Kidney (tissue), 22 donors: ENCODE measurements at places on chromosomes 1 and 21. TPM values are rescaled to one million over a fixed set of nuclear protein-coding genes. Genes with fewer than 3 reads are reported as not detected.

- no peaks in the 10 kb centered on the region for H3K27me3 ChIP-seq
- DNase-seq, result no peak
- H3K27ac ChIP-seq, result no peak overlapping the region
- H3K4me3 ChIP-seq, result no peak overlapping the region
- no peaks in the 10 kb centered on the region for H3K36me3 ChIP-seq
- no peaks in the 10 kb centered on the region for H3K4me1 ChIP-seq
Measured at GRCh38 chr1:185412385-185413087, 95.5 kb upstream of the IVNS1ABP start.

Gene NR1I3
- not detected for total RNA-seq

GRCh38 chr1:115222616-115223402 is 115.2 kb downstream of the NGF start:
- H3K27me3 ChIP-seq, result no peaks in the 10 kb centered on the region
- no peak overlapping the region for H3K4me3 ChIP-seq
- no peak for DNase-seq
- no peaks in the 10 kb centered on the region for H3K36me3 ChIP-seq

DNA sequence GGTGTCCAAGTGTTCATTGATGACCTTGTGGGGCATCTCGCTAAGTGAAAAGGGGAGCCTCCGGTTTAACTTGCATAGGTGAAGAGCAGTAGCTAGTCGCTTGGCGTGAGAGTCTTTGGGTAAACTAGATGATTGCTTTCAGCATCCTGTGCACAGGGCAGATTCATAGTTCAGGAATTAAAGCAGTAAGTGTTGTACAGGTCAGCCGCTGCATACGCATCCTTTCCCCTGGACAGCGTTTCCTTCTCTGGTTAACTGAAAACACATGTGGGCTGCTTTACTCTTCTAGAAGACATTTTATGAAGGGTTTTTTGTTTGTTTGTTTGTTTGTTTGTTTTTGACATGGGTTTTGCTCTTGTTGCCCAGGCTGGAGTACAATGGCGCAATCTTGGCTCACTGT is 12.1 kb downstream of the NDUFV3 start:
- no peak overlapping the region for H3K27ac ChIP-seq
- H3K4me3 ChIP-seq, result no peak overlapping the region
- no peaks in the 10 kb centered on the region for H3K4me1 ChIP-seq
- no peaks in the 10 kb centered on the region for H3K27me3 ChIP-seq

DNA sequence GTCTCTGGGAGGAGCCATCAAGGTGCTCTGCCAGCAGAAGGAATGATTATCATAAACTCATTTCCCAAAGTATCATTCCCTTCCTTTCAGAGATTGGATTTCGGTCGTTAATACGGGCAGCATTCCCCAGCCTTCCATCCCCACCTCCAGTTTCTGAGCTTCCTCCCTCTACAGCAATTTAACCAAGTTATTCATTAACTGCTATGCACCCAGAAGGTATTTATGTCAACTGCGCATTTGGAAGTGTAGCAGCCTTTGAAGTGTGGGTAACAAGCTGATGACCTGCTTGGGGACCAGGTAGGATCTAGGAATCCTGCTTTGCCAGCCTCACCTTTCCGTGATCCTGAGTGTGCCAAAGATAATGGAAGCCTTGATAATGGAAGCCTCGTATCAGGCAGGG is 172.4 kb upstream of the IGSF21 start:
- H3K4me1 ChIP-seq, result no peaks in the 10 kb centered on the region
- no peak overlapping the region for H3K27ac ChIP-seq
- no peak overlapping the region for H3K4me3 ChIP-seq
- H3K27me3 ChIP-seq, result no peaks in the 10 kb centered on the region
- peak; percentile 77 for DNase-seq
- no peaks in the 10 kb centered on the region for H3K36me3 ChIP-seq

- no peak overlapping the region for H3K27ac ChIP-seq
- H3K36me3 ChIP-seq, result peaks cover 6% of the 10 kb centered on the region
- H3K27me3 ChIP-seq, result no peaks in the 10 kb centered on the region
- DNase-seq, result no peak
Measured at GRCh38 chr1:110005971-110006370, 21.4 kb downstream of the AHCYL1 start.

GRCh38 chr1:158089925-158090637 is 90.6 kb upstream of the CD1D start:
- DNase-seq, result peak; percentile 88
- H3K36me3 ChIP-seq, result peaks cover 11% of the 10 kb centered on the region
- no peaks in the 10 kb centered on the region for H3K4me1 ChIP-seq
- no peaks in the 10 kb centered on the region for H3K27me3 ChIP-seq
- H3K4me3 ChIP-seq, result no peak overlapping the region

Gene HSD11B1
- 1.8 TPM for total RNA-seq

Gene CD52
- total RNA-seq, result 30.8 TPM

DNA sequence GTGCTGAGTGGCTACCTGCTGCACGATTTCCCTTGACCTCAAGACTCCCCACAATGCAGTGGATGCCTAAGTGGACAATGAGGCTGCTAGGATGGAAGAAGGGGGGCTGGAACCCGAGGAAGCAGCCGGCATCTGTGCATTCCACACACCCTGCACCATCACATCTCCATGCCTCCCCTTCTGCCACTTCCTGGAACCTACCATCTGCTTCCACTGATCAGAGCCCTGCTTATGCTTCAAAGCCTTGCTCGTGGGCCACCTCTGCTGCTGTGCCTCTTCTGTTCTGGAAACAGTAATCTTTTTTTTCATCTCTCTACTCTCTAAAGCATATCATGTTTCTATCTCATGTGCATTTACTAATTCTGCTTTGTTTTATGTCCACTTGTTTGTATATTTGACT is 66.2 kb upstream of the WDR26 start:
- H3K27ac ChIP-seq, result no peak overlapping the region
- H3K27me3 ChIP-seq, result no peaks in the 10 kb centered on the region
- H3K4me3 ChIP-seq, result no peak overlapping the region
- DNase-seq, result no peak

GRCh38 chr1:234997201-234997895 is 131.3 kb downstream of the TOMM20 start:
- H3K4me1 ChIP-seq, result peaks cover 20% of the 10 kb centered on the region
- peak; percentile 80 for DNase-seq
- H3K4me3 ChIP-seq, result peak overlapping the region; percentile 36
- H3K36me3 ChIP-seq, result no peaks in the 10 kb centered on the region
- H3K27me3 ChIP-seq, result no peaks in the 10 kb centered on the region
- H3K27ac ChIP-seq, result peak overlapping the region; percentile 89

Gene PADI2
- total RNA-seq, result 6.0 TPM

Gene MTARC1
- 11.0 TPM for total RNA-seq

Gene WDR26
- total RNA-seq, result 77.5 TPM

DNA sequence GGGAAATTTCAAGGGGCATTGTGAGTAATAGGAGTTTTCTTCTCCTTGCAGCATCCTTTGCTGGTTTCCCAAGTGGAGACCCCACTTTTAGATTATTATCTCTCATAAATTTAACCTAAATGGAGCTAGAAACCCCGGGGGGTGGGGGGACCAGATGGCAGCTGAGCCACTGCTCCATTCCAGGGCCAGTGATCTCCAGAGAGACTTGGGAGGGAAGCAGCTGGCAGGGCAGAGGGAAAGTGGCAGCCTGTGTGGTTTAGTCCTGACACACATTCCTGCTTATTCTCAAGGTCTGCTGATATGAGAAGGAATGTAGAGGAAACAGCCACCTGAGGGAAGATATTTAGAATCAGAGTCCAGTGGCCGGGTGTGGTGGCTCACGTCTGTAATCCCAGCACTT is 16.3 kb downstream of the PCP4L1 start:
- H3K27ac ChIP-seq, result no peak overlapping the region
- no peak for DNase-seq
- H3K4me3 ChIP-seq, result no peak overlapping the region
- H3K4me1 ChIP-seq, result no peaks in the 10 kb centered on the region
- H3K27me3 ChIP-seq, result no peaks in the 10 kb centered on the region

Gene GJC2
- total RNA-seq, result 6.0 TPM

- no peak overlapping the region for H3K27ac ChIP-seq
- no peaks in the 10 kb centered on the region for H3K36me3 ChIP-seq
- H3K4me1 ChIP-seq, result no peaks in the 10 kb centered on the region
- no peaks in the 10 kb centered on the region for H3K27me3 ChIP-seq
- DNase-seq, result no peak
- H3K4me3 ChIP-seq, result no peak overlapping the region
Measured at GRCh38 chr1:208002078-208002477, 91.2 kb upstream of the CD34 start.

- DNase-seq, result peak; percentile 8
- H3K36me3 ChIP-seq, result no peaks in the 10 kb centered on the region
- H3K4me3 ChIP-seq, result no peak overlapping the region
- no peaks in the 10 kb centered on the region for H3K27me3 ChIP-seq
- H3K27ac ChIP-seq, result no peak overlapping the region
- H3K4me1 ChIP-seq, result no peaks in the 10 kb centered on the region
Measured at GRCh38 chr21:28754127-28754611, 238.5 kb downstream of the LTN1 start.

Gene ITGB2
- 111 TPM for total RNA-seq

DNA sequence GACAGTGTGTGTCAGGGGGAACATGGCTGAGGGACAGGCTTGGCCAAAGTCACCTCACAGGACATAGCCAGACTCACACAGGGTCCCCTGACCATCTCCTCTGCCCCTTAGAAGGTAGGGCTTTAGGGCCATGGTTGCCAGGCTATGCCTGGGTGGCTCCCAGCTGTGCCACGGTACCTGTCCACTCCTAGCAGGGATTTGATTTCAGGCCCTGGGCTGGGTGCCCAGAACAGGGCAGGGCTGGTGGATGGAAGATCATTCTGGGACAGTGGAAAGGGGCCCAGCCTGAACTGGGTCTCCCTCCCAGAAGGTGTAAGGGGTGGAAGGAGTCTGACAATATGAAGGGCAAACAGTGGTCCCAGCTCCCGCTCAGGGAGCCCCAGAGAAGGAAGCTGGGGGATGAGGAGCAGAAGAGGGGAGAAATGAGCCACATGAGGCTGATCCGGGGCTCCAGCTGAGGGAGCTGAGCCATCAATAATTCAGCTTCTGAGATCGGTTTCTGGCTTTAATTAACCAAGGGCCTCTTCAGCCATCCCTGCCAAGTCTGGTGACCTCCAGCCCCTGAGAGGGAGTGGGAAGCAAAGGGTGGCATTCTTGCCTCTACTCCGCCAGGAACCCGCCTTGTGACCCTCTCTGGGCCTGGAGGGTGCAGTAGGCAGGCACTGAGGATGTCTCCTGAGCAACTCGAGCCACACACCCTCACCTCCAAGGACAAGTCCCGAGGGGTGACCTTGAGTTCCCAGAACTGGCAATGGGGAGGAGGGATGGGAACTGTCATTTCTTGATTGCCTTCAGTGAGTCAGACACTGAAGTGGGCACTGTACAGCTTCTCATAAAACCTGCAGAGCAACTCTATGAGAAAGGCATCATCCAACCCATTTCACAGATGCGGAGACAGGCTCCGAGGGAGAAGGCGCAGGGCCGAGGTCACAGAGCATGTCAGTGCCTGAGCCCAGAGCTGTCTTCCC is 2.1 kb downstream of the CD164L2 start:
- H3K27me3 ChIP-seq, result no peaks in the 10 kb centered on the region
- no peak overlapping the region for H3K4me3 ChIP-seq
- no peak overlapping the region for H3K27ac ChIP-seq
- no peaks in the 10 kb centered on the region for H3K36me3 ChIP-seq
- no peak for DNase-seq

DNA sequence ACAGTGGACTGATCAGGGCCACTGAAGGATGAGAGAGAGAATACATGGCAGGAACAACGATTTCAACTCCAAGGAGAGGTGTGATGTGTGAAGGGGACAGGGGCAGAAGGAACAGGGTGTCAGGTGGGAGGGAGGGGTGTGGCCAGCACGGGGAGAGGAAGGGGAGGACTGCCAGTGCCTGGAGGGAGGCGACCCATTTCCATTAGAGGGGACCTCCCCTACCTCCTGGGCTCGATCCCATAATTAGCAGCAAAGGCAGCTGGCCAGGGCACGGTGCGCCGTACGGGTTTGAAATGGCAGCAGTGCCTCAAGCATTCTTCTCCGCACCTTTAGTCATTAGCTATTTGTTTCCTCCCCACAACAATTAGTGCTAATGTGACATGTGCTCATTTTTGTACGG is 22.7 kb downstream of the CRYAA start:
- peak; percentile 7 for DNase-seq
- H3K4me3 ChIP-seq, result no peak overlapping the region
- H3K27ac ChIP-seq, result no peak overlapping the region
- peaks cover 3% of the 10 kb centered on the region for H3K4me1 ChIP-seq

Gene CFAP57
- 2.3 TPM for total RNA-seq

Gene MCM3AP
- total RNA-seq, result 101 TPM

Gene SAMSN1
- 10.4 TPM for total RNA-seq

Gene GNAT2
- total RNA-seq, result not detected

DNA sequence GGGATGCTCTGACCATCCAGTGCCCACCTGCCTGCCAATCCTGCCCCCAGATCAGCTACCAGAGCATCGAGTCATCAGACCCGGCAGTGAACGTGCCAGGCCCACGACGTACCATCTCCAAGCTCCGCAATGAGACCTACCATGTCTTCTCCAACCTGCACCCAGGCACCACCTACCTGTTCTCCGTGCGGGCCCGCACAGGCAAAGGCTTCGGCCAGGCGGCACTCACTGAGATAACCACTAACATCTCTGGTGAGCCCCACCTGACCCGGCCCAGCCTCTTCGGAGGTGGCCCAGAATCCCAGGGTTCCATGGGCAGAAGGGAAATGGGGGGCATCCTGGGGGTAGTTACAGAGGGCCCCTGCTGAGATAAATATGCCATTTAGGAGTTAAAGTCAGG is 43.1 kb downstream of the PTPRU start:
- H3K4me1 ChIP-seq, result no peaks in the 10 kb centered on the region
- H3K36me3 ChIP-seq, result no peaks in the 10 kb centered on the region
- no peaks in the 10 kb centered on the region for H3K27me3 ChIP-seq
- no peak overlapping the region for H3K4me3 ChIP-seq

Gene CD84
- total RNA-seq, result 17.5 TPM

DNA sequence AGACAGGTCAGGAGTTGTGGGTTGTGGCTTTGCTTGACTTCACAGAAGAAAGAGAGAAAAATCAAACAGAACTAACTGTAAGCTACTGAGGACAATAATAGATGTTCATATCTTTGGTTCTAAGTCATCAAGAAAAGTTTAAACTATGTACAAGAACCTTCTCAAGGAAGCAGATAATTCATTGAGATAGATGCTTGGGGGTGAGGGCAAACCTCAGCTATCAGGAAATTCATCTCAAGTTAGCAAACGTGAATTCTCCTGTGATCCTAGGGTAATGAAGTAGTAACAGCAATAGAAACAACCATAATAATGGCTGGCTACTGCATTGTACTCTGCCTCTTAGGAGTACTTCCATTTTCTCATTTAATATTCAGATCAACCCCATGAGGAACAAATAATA is 506.2 kb downstream of the PLPP3 start:
- no peak overlapping the region for H3K4me3 ChIP-seq
- no peaks in the 10 kb centered on the region for H3K4me1 ChIP-seq
- H3K27me3 ChIP-seq, result no peaks in the 10 kb centered on the region
- H3K36me3 ChIP-seq, result no peaks in the 10 kb centered on the region
- H3K27ac ChIP-seq, result no peak overlapping the region
- no peak for DNase-seq

DNA sequence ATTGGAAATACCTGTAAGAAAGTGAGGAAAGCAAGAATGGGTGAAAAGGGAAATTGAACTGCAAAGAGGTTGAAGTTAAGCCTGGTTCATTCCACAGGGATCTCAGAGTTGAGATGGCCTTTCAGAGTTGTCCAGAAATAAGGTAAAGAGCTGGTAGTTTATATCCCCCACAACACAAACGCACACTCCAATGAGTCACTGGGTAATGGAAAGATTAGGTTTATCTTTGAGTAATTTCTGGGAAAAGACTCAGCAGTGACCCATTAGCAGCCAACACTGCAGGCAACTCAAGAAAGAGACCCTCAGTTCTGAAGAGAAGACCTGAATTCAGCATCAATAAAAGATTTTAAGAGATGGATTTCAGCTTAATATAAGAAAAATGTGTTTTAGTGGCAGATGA is 485.5 kb downstream of the PTPRC start:
- H3K27me3 ChIP-seq, result no peaks in the 10 kb centered on the region
- DNase-seq, result no peak
- H3K4me3 ChIP-seq, result no peak overlapping the region
- no peaks in the 10 kb centered on the region for H3K4me1 ChIP-seq
